ENCODE measurements at places on chromosomes 6 and 20.
A peak's percentile ranks its signal among the peaks of the same experiment; 100 is the strongest.

DNA sequence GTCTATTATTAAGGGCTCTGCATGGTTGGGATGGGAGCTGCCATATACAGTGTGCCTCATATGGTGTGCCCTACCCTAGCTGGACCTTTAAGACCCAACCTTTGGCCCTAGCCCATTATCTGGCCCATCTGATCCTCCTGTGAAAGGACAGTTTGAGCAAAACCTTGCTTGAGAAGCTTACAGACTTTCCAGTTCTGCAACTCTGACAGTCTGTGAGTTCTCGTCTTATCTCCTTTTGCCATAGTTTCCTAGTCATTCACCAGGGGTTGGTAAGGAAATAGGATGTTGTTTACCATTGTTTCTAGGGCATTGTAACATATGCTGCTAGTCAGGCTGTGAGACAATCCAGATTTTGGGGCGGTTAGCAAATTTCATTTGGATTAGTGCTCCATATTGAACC is 17.2 kb downstream of the CTNNBL1 start:
- DNase-seq, result no peak

GRCh38 chr6:151216804-151217203 is 23.0 kb upstream of the AKAP12 start:
- no peak for DNase-seq

DNA sequence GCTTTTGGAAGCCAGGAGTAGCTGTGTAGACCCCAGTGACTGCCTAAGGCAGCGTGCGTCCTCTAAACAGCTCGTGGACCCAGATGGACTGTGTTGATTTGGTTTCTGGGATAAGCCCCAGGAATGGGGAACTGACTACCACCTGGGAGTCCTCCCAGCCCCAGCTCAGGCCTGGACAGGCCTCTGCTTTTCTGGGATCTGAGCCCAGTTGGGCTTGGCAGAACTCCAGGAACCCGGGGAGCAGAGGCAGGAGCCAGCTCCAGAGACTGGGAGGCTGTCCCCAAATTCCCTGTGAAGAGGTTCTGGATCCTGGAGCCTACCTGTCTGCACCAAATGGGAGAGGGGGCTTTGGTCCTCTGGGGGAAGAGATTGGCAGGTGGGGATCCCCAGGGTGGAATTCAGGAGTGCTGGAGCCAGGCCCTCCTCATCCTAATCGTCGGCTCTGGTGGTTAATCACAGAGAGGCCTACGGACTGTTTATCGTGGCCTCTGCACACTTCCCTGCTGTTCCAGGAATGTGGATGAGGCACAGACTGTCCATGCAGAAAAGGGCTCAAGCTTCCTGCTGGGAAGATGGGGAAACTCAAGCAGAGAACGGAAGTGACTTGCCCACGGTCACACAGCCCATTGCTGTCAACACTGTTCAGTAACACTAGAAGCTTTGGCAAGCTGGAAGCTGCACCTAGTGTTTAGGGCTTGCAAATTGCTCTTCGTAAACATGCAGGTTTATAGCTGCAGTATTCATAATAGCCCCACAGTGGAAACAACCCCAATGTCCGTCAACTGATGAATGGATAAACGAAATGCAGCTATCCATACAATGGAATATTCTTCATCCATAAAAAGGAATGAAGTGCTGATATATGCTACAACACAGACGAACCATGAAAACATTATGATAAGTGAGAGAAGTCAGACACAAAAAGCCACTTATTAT is 100.6 kb downstream of the KCNB1 start:
- DNase-seq, result peak; percentile 83

DNA sequence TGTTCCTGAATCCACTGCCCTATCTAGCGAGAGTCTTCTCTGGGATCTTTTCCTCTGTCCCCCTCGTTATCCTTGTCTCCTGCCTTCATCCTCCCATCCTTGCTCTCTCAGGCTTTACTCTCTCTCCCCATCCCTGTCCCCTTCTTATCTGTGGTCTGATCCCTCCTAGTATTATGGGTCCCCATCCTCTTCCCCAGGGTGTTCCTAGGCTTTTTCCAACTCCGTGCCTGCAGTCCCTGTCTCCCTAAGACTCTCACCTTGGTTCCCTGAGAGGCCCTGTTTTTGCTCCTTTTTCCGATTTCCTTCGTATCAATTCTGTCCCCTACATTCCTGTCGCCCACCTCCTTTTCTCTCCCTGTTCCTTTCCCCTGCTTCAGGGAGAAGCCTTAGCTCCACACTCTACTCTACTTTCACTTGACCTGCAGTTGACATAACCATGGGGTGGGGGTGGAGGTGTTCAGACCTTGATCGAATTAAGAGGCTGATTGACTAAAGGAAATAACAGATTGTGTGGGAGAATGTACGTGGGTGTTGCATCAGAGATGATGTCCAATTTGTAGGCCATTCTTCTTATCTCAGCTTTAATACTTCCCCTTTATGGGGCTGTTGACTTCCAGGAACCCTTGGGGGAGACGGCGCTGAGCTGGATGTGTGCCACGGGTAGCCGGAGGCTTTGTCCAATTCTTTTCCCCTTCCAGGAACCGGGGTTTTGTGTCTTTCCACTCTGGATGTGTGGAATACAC is 905 bp downstream of the PPARD start:
- DNase-seq, result peak; percentile 58

DNA sequence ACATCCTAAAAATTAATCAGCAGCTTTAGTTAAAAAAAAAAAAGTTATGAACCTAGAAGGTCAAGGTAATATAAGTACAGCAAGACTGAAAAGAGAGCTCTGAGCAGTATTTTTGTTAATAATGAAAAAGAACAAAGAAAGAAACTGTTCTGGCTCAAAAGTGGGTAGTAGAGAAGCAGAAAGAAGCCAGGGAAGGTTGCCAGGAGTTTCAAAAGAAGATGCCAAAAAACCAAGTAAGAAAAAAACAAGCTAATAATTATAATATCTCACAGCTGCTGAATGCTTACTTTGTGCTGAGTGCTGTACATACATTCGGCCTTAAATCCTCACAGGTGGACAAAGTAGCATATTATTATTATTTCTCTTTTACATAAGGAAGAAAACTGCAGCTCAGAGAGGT is 31.9 kb downstream of the NRSN1 start:
- no peak for DNase-seq

Measured in femur (tissue), 1 donor.